ENCODE measurements at places on chromosomes 3 and 15.

- no peak for DNase-seq
Measured at GRCh38 chr3:152388631-152389030, 119.9 kb downstream of the MBNL1 start.

GRCh38 chr3:177213801-177214535 lies 16.7 kb upstream of the TBL1XR1 start:
- DNase-seq = no peak

DNA sequence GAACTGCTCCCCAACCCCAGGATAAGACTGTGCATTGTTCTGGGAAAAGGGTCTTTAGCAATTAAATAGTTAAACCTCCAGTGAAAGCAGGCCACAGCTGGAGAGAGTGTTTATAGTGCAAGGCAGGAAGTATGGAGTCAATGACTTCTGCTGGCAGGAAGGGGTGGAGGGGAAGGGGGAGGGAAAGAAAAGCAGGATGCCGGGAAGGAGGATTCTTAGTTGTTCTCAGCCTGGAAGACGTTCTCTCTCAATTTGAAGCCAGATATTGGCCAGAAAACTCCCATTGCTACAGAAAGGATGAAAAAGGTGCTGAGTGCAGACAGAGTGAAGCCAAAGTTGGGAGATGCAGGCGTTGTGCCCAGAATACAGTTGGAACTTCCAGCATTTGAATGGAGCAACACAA lies 35.7 kb upstream of the ACTL6A start:
- no peak for DNase-seq

GRCh38 chr3:62226601-62227339 lies 146.6 kb downstream of the FEZF2 start:
- no peak for DNase-seq

- DNase-seq = no peak
Measured at GRCh38 chr15:66933932-66934867, 131.2 kb upstream of the SMAD3 start.

- DNase-seq = no peak
Measured at GRCh38 chr3:50155491-50155878, 361 bp downstream of the SEMA3F start.

GRCh38 chr3:146705225-146705624 lies 100.1 kb upstream of the PLSCR5 start:
- no peak for DNase-seq
